ENCODE measurements at places on chromosomes 7 and 10.

- no peak for DNase-seq
These were observed 58.5 kb upstream of the FERD3L start for GRCh38 chr7:19203686-19204085.

- DNase-seq = no peak
These were observed 675 bp downstream of the ABRAXAS2 start for GRCh38 chr10:124802313-124802675.

GRCh38 chr7:128892521-128893250, 17.8 kb downstream of the KCP start:
- no peak for DNase-seq

DNA sequence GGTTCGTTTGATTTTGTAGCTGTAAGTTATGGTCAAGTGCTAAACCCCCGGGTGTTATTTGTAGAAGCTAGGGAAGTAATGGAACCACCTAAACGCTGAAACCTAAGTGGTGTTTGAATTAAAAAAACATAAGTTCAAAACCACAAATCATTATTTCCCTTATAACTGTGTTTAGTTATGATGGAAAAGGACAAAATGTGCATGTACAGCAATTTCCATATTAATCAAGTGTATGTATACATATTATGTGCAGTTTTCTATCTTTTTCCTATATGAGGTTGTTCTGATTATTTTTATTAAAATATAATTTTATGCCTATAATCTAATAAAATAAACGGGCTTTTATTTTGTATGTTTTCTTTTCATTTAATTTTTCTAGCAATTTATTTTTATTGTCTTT, 45.9 kb downstream of the IL6 start:
- DNase-seq = no peak

- DNase-seq = no peak
These were observed 5.2 kb downstream of the PHYHIPL start for GRCh38 chr10:59181668-59182067.

DNA sequence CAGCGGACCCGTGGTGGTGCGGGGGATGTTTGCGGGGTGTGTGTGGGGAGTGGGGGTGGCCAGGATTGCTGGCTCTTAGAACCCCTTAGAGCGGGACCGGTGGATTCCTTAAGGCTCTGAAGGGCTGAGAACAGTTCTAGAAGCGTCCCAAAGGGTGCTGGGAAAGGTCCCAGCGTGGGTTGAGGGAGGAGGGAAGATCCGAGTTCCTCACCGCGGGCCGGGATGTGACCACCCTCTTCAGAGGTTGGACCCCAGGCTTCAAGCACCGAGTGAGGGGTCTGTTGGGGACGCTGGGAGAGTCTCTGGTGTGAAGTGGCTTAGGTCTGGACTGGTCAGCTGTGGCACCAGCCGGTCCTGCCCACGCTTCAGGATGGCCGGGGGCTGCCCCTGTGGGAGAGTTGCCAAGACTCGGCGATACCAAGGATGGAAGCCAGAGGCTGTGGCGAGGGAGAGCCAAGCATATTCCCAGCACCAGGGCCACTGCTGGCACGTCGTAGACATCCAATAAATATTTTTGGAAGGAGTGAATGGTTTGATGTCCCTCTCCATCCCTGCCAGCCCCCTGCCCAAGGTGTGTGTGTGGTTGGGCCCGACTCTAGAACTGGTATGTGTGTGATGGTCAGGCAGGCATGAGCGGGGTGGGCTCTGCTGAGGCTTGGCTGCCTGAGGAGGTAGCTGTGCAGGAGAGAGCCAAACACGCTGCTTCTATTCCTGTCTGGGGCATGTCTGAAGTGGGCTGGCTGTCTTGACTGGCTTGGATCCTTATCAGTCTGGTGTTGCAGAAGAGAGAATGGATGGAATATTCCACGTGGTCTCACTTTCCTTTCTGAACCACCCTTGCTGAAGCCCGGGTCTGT, 19.2 kb downstream of the ZNF775 start:
- DNase-seq = no peak

- no peak for DNase-seq
These were observed 222.9 kb upstream of the PITRM1 start for GRCh38 chr10:3395458-3395861.

DNA sequence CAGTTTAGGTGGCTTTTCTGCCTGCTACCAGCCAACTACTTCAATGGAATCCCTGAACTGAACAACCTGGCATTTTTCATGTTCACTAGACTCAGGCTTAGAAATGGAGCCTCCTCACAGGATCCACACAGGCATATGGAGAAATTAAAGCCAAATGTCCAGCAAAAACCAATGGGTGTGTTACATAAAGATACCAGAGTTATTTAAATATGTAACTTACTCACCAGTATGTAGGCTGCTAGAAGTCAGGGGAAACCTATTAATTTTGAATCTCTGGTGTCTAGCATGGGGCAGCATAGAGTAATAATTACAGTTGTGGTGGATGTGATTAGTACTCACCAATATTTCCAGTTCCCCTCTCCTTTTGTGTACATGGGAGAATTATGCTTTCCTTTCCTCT, 383.6 kb downstream of the LRMDA start:
- DNase-seq = no peak

- no peak for DNase-seq
These were observed 9.1 kb upstream of the PROSER2 start for GRCh38 chr10:11813855-11814567.

GRCh38 chr10:8049865-8050555, 4.5 kb upstream of the GATA3 start:
- DNase-seq = no peak

DNA sequence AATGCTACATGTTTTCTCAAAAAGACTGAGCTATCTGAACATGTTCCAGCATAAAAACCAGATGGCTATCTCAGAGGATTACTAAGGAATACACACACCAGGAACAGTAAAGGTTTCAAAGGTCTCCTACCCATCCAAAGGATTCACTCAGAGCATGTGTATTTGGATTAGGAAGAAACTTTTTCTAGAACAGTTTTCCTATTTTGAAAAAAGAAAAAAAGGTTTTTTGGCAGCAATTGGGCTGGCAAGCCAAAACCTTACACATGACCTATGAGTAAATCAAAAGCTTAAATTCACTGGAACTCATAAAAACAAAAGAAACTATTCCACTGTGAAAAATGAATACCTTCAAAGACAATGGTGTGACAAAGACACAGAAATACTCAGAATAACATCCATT, 9.6 kb downstream of the TPK1 start:
- DNase-seq = no peak

DNA sequence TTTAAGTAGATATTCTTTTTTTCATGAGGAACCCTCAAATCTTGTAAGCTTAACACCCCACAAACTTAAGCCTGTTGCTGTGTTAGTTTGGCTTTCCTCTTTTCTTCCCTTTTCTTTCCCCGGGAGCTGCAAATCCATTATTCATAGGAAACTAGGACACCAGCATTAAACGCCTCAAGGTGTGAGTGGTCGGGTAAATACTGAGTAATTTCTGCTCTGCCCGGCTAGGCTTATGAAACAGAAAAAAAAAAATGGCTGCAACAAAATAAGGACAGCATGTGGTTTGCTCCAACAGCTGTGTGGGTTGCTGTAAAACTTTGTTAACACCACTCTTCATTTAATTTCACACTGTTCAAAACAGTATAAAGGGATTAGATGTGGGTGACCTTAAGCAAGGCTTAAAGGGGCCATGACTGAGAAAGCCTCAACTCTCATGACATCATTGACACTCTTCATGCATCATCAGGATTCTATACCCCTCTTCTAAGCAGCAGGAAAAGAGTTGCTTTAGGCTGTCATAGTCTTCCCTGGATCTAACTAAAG, 104.1 kb downstream of the AOAH start:
- no peak for DNase-seq

DNA sequence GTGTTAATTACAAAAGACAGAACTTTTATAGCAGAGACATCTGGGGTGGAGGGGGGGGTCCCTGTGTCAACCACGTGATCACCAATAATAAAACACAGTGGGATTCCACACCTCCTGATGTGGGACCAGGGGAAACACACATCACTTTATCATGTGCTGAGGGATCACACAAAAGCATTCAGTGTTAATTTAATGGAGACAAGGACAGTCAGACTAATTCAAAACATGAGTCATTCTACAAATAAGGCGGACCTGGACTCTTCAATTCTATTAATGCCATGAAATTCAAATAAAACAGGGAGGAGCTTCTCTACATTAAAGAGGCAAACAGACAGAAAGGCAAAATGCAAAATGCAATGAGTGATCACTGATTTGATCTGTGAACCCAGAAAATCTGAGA, 67.3 kb upstream of the PFKP start:
- DNase-seq = no peak

GRCh38 chr10:49090189-49090575, 25.1 kb downstream of the VSTM4 start:
- DNase-seq = no peak

GRCh38 chr7:106284714-106285050, at the start of gene NAMPT:
Gene NAMPT, minus strand, starts transcription at chr7:106284983. Its CDS starts 99 bp downstream, at chr7:106284884.
- DNase-seq = no peak

DNA sequence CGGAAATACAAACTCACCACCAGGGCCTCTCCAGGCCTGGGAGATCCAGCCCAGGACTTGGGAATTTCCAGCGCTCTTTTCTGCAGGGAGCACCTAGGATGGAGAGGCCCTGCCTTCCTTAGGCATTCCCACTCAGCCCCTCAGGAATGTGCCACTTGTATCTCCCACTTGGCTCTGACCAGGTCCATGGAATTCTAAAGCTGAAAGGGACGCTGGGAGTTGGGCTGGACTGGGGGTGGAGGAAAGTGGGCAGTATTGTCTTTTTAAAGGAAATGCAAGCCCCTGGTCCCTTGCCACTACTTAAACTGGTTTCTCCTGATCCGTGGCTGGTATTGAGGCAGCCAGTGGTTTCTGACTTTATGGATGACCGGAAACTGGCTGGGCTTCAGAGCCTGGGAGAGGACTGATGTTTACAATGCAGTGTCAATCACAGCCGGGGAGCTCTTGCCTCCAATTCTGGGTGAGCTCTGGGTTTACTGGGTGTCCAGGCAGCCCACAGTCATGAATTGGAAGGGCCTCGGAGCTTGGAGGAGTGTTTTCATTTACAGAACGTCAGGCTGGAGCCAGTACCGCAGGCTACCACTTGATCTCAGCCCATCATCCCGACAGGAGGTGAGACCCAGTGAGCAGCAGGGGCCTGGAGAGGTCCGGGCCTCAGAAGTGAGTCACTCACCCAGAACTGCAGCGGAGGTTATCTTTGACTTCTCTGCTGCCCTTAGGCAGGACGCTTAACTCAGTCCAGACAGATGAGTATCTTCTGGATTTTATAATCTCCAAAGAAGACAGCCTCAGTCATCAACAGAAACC, 27.3 kb downstream of the AGAP3 start:
- no peak for DNase-seq

DNA sequence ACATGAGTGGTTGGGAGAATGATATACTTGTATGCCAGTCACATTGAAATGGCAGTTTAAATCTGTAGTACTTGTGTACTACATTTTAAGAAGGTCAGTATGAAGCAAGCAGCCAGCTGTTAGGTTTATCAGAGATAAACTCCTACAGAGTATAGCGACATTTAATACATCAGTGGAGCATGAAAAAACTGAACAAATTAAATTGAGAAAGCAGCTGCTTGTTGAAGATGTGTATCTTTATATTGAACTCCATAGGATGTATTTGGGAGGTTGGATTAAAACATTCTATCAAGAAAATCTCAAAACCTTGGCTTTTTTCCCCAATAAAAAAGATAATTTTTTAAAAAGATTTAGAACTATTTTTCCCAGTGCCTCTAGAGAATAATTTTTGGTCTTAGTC, 47.8 kb downstream of the PHF14 start:
- no peak for DNase-seq

DNA sequence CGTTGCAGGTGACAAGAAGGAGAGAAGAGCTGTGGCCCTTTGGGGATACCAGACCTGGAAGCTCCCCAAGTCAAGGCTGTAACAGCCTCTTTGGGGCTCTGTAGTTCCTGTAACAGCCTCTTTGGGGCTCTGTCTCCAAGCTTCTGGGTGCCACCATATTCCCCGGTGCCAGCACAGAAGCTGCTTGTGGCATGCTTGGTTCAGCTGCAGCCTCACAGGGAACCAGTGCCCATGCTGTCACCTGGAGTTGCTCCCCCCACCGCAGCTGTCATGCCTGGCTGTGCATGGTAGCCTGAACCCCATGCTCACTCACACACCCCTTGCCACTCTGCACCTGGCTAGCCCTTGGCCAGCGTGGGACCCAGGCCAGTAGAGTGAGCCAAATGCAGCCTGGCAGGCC, 109.1 kb downstream of the ELAPOR2 start:
- no peak for DNase-seq

DNA sequence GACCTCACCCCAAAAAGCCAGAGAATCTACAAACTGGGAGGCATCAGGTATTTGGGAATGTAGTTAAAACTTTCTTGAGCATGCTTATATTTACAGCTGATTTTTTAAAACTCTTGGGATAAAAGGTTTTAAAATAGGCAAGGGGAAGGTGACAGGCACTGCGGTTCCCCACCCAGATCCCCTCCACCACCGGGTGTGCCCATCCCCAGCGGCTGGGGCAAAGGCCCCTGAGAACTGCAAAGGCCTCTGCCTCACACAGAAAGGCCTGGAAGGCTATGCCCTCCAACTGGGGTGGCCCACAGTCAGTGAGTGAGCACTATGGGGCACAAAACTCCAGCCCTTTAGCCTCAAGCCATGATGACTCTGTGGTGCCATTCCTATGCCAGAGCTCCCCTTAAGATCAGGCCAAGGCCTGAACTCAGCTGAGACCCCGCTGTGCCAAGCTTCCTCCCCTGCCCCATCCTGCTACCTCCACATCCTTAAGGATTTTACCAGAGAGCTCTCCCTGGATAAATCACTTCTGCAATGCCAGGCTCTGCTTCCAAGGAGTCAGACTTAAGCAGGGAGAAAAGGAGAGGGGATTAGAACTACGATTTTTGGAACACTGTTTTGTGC, 299.1 kb downstream of the GRID1 start:
- no peak for DNase-seq

DNA sequence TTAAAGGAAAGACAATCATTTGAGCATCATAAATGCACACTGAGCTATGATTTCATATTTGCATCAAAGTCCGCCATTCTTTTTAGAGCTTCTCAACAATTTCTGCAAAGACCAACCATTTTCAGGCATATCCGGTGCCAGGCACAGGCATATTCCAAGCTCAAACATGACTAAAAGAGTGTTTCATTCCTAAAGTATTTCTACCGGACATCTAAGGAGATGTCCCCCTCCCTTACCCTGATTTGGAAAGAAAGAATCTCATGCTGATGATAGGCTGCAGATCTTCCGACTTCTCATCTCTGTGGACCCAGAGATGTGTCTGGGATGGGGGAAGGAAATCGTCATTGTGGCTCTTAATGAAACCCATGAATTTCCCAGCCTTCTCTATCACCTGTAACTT, 600.5 kb upstream of the MGMT start:
- DNase-seq = no peak

GRCh38 chr10:102646610-102647442, 2.5 kb downstream of the TRIM8 start:
- no peak for DNase-seq

GRCh38 chr10:119306514-119306951, 99.2 kb downstream of the GRK5 start:
- DNase-seq = peak; percentile 48

- DNase-seq = no peak
These were observed 48.6 kb downstream of the NCAPG2 start for GRCh38 chr7:158655931-158656441.

GRCh38 chr10:110786172-110786571, 85.6 kb upstream of the PDCD4 start:
- DNase-seq = no peak

Measured in stimulated activated CD8-positive, alpha-beta memory T cell treated with anti-CD3 and anti-CD28 coated beads, Interleukin-12 subunit alpha, Interleukin-12 subunit beta, amount 100 ng/mL, for 4 hours (primary cell).